Activated naive CD4-positive, alpha-beta T cell treated with anti-CD3 and anti-CD28 coated beads, Interleukin-2, amount 10 ng/mL, durations not matched to agents 7 days and 5 days (primary cell): ENCODE measurements at places on chromosomes 1 and 21.

GRCh38 chr1:7278827-7279765 is 492.0 kb upstream of the VAMP3 start:
- no peak for DNase-seq
- peaks cover 19% of the 10 kb centered on the region for H3K27me3 ChIP-seq
- no peak overlapping the region for H3K4me3 ChIP-seq
- H3K4me1 ChIP-seq: no peaks in the 10 kb centered on the region
- no peaks in the 10 kb centered on the region for H3K36me3 ChIP-seq

DNA sequence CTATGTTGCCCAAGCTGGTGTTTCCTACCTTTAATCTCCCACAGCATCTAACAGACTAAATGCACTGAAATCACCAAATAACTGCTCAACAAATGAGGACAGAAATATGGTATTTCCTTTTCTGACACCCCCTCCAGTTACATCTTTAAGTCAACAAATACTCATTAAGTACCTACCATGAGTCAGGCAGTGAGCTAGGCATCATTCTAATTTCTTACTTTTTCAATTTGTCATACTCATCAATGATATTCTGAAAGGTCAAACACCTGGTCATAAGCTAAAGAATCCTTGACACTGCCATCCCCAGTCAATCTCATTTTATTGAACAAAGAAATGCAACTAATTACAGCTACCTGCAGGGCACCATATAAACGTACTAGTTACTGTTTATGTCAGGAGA is 36.6 kb downstream of the LUZP1 start:
- H3K27me3 ChIP-seq: no peaks in the 10 kb centered on the region
- no peak overlapping the region for H3K4me3 ChIP-seq
- no peak overlapping the region for H3K27ac ChIP-seq
- H3K36me3 ChIP-seq: peaks cover 1% of the 10 kb centered on the region

GRCh38 chr1:244419024-244419423 is 32.7 kb downstream of the ADSS2 start:
- H3K4me3 ChIP-seq: no peak overlapping the region
- no peak for DNase-seq
- H3K27ac ChIP-seq: no peak overlapping the region
- H3K4me1 ChIP-seq: no peaks in the 10 kb centered on the region
- no peaks in the 10 kb centered on the region for H3K27me3 ChIP-seq

GRCh38 chr21:30408782-30409494 is 13.1 kb downstream of the KRTAP13-1 start:
- H3K27me3 ChIP-seq: peaks cover 3% of the 10 kb centered on the region
- H3K36me3 ChIP-seq: no peaks in the 10 kb centered on the region
- H3K4me1 ChIP-seq: peaks cover 2% of the 10 kb centered on the region
- peak; percentile 23 for DNase-seq
- no peak overlapping the region for H3K27ac ChIP-seq
- no peak overlapping the region for H3K4me3 ChIP-seq

DNA sequence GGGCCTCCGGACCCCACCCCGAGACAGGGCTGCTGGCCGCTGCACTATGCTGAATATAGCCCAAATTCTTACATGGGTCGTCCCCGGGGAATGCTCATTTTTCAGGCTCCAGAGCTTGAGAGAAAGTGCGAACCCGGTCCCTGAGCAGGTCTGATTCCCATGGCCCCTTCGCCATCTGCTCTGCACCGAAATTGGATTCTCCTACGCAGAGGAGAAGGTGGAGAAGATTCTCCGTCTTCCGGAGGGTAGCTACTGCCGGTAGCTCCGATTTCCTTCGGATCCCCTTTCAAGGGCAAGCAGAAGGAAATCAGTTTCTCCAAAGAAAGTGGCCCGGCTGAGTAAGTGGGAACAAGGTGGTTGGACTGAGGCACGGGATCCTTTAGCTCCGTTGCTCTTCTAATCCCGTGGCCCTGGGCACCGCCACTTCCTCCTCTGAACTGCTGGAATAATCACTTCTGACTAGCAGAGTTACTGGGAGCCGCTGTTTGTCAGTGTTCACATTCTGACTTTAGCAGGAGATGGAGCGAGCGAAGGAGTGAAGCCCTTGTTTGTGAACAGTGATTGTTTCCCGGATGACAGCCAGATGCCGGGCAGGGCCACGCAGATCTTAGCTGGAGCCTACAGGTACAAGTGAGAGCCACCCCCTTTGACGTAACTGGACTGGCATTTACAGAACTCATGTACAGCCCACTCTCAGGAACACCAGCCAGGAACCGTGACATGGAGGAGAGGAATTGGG is 1.1 kb upstream of the ZNF496 start:
- H3K27ac ChIP-seq: peak overlapping the region; percentile 52
- peak overlapping the region; percentile 68 for H3K4me3 ChIP-seq
- H3K4me1 ChIP-seq: peaks cover 34% of the 10 kb centered on the region
- peaks cover 15% of the 10 kb centered on the region for H3K36me3 ChIP-seq
- DNase-seq: no peak
- peaks cover 12% of the 10 kb centered on the region for H3K27me3 ChIP-seq

DNA sequence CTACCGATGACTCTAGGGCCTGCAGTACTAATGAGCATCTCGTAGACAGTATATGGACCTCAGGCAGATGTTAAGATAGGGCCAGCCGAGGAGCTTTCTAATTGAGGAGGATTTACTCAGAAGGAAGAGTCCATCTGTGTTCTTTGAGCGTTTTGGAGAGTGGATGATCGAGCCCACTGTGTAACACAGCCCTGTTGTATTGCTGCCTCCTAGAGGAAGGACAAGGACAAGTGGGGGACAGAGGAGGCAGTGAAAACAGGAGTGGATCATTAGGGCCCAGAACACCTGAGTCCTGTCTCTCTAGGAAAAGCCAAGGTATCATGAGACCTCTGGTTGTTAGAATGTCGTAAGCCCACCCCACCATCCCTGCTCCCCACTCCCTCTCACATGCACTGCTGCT is 62.9 kb downstream of the TBX19 start:
- peaks cover 35% of the 10 kb centered on the region for H3K4me1 ChIP-seq
- no peak for DNase-seq
- peaks cover 1% of the 10 kb centered on the region for H3K27me3 ChIP-seq
- H3K27ac ChIP-seq: no peak overlapping the region

GRCh38 chr1:214349781-214350180 is 68.8 kb downstream of the SMYD2 start:
- peaks cover 3% of the 10 kb centered on the region for H3K27me3 ChIP-seq
- H3K4me3 ChIP-seq: no peak overlapping the region
- H3K36me3 ChIP-seq: peaks cover 13% of the 10 kb centered on the region
- H3K27ac ChIP-seq: no peak overlapping the region
- DNase-seq: no peak
- H3K4me1 ChIP-seq: no peaks in the 10 kb centered on the region

- no peaks in the 10 kb centered on the region for H3K36me3 ChIP-seq
- H3K4me3 ChIP-seq: no peak overlapping the region
- DNase-seq: no peak
- H3K27ac ChIP-seq: no peak overlapping the region
- peaks cover 17% of the 10 kb centered on the region for H3K27me3 ChIP-seq
- no peaks in the 10 kb centered on the region for H3K4me1 ChIP-seq
These were observed 45.4 kb upstream of the GOLT1A start for GRCh38 chr1:204259196-204259595.

- peaks cover 46% of the 10 kb centered on the region for H3K27me3 ChIP-seq
- no peak overlapping the region for H3K27ac ChIP-seq
- H3K4me3 ChIP-seq: no peak overlapping the region
- H3K36me3 ChIP-seq: no peaks in the 10 kb centered on the region
- peaks cover 5% of the 10 kb centered on the region for H3K4me1 ChIP-seq
- DNase-seq: no peak
These were observed 16.3 kb downstream of the CNIH3 start for GRCh38 chr1:224632381-224632871.

- no peaks in the 10 kb centered on the region for H3K27me3 ChIP-seq
- H3K4me1 ChIP-seq: peaks cover 17% of the 10 kb centered on the region
- DNase-seq: no peak
- H3K36me3 ChIP-seq: peaks cover 8% of the 10 kb centered on the region
These were observed 81.6 kb upstream of the LRRC8D start for GRCh38 chr1:89739013-89739843.

- no peak overlapping the region for H3K27ac ChIP-seq
- DNase-seq: no peak
- no peaks in the 10 kb centered on the region for H3K27me3 ChIP-seq
These were observed 22.4 kb downstream of the DSTYK start for GRCh38 chr1:205189131-205189530.
